ENCODE measurements at places on chromosomes 16 and 17.

DNA sequence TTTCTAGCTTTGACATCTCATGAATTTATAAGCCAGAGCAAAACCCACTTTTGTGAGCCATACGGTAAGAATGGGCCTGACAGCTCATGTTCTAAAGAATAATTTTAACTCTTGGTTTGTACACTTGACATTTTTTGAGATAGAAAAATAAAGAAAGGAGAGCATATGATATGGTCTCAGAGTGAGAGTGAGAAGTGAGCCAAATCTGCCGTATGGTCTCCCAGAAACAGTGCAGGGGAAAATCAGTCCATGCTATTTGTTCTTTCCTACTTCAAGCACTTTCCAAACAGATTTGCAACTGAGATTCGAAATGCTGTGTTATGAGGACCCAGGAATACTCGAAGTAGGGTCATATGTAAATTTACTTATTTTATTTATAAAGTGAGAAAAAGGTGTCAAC lies 20.9 kb downstream of the SMIM36 start:
- no peak for DNase-seq

- DNase-seq: no peak
Observed at GRCh38 chr16:87924811-87925670, 11.3 kb downstream of the CA5A start.

DNA sequence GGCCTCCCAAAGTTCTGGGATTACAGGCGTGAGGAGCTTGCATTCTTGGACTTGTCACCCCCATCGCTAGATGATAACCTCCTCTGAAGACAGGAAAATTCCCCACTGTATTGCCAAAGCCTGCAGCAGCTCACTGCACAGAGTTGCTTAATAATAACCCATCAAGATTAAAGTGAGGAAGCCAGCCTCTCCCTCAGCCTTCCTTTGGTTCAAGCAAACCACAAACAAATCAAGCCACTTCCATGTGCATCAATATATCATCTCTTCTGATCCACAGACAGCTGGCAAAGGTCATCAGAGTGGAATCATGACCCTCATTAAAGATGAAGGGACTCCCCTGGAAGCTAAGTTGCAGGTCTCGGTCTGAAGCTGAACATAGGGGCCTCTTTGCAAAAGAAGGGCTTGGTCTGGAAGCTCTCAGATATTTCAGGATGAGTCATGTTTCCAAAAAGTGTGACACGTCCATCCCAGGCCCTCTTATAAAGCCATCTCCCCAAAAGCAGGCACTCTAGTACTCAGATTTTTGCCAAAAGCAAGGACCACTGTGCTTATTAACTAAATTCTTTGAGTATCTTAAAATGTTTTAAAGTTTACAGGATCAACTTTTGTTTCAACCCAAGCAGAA lies 4.8 kb downstream of the EMP2 start:
- DNase-seq: no peak

- DNase-seq: no peak
Observed at GRCh38 chr17:56011406-56012131, 141.7 kb upstream of the ANKFN1 start.

DNA sequence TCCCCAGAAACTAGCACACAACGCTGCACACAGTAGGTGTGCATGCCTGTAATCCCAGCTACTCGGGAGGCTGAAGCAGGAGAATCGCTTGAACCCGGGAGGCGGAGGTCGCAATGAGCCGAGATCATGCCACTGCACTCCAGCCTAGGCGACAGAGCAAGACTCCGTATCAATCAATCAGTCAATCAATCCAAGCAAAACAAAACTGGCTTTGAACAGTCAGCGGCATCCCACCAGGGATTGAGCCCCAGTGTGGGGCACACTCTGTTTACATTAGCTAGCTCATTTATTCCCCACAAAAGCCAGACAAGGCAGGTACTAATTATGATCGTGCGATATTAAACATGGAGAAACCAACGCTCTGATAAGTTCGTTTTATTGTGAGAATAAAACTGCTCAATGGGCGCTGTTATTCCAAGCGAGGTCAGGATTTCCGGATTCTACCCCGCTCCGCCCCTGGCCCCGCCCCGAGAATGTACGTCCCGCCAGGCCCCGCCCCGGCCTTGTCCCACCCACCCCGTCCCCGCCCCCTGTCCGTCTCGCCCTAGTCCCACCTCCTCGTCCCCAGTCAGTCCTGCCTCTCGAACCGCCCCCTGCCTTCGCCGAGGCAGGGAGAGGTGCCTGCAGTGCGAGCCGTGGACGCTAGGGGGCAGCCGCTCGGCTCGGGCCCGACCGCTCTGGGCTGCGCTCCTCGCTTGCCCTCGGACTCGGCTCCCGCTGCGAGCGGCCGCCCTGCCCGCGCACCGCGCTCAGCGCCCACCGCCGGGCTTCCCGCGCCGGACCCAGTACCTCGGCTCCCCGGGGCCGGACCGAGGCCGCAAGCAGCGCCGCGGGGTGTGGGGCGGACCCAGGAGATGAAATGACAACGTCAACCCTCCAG lies at the start of gene VPS4A:
TSS of gene VPS4A (plus strand) at position 698 of the 880 bp plus-strand sequence. CDS start at position 860, 162 bp downstream.
- DNase-seq: peak; percentile 93

DNA sequence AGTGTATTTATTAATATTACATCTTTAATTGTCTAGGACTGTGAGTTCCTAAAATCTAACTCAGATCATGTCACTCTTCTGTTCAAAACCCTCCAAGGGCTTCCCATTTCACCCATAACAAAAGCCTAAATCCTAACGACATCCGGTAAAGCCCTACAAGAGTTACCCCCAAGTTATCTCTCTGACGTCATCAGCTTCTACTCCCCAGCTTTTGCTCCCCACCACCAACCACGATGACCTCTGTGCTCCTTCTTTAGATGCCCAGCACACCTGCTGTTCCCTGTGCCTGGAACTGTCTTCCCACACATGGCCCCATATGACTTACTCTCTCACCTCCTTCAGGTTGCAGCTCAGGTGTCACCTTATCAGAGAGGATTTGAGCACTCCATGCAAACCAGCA lies 6.3 kb upstream of the KDM8 start:
- DNase-seq: no peak

DNA sequence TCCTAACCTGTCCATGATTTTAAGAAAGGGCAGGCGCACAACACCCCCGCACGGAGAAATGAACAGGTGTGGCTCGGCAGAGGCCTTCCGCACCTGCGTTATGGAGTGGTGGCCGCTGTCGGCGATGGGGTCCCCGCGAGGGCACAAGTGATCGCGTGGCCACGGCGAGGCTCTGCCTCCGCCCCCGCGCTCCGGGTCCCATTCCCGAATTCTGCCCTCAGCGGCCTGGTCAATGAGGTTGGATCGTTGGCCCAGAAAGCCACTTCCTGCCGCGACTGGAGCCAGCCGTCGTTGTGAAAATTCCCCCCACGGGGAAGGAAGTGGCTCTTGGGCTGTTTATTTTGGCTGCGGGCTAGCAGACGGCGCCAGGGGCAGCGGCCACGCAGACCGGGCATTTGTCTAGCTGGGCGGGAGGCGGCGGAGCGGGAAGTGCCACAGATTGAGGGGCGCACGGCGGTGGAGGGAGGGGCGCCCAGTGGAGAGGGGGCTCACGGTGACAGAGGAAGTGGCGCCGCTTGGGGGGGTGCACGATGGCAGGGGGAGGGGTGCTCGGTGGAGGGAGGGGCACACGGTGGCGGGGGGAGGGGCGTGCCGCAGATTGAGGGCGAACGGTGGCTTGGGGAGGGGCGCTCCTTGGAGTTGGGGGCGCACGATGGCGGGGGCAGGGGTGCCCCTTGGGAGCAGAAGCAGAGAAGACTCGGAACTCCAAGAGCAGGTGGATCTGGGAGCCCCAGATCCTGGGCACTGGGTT lies 25.0 kb downstream of the MRC2 start:
- no peak for DNase-seq

- DNase-seq: no peak
Observed at GRCh38 chr17:73902416-73903181, 258.4 kb upstream of the SDK2 start.

GRCh38 chr17:74637265-74637664 lies 13.7 kb upstream of the CD300E start:
- no peak for DNase-seq
